Activated T-cell treated with anti-CD3 and anti-CD28 coated beads for 4 hours (primary cell): ENCODE measurements at places on chromosomes 6 and 20.

DNA sequence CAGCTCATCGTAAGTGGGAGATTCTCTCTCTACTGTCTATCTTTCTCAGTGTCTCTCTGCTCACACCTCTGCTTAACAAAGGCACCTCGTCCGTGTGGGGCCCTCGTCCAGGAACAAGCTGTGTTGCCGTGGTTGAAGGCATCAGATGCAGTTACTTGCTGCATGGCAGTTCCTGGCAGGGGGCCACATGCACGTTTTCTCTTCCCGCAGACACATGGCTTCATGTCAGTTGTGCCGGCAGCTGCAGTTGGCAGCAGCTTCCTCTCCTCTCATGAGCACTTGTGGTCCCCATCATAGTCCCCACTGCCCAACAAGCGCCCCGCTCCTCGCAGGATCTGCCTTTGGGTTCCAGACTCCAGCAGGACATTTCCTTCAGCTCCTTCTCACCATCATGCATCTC is 7.1 kb upstream of the AFDN start:
- no peak for DNase-seq

- DNase-seq: no peak
Measured at GRCh38 chr6:18362058-18362561, 25.0 kb upstream of the RNF144B start.

- no peak for DNase-seq
Measured at GRCh38 chr6:91796603-91797002, 1209.7 kb upstream of the MAP3K7 start.

DNA sequence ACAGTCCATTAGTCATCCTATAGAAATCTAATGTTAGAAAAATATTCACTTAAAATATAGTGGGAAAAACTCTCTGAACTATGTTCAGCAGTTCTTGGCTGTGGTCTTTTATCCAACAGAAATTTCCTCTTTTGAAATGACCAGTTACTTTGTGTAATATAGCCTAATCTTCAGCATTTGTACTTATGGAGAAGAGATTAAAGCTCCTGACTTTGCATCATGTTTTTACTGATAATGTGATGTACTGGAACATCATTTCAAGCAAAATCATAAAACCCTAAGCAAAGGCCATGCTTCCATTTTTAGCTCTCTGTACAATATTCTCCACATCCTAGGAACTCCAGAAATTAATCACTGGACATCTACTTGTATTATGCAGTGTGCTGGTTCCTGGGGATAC is 430.8 kb upstream of the RUNX2 start:
- no peak for DNase-seq

DNA sequence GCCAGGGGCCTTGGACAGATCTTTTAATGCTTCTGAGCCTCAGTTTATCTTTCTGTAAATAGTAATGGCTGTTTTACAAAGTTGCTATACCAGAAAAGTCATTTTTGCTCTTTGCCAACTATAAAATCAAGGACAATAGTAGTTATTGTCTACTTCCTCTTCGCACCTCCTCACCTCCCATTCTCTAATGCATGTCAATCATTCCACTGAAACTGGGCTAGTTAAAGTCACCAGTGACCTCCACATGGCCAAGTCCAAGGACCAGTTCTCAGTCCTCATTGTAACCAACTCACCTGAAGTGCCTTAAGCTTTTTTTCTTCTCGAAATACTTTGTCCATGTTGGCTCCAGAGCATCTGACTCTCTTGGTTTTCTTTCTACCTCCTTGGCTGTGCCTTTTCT is 51.2 kb downstream of the NCR2 start:
- no peak for DNase-seq

- no peak for DNase-seq
Measured at GRCh38 chr6:13398069-13398381, 69.7 kb upstream of the TBC1D7 start.

GRCh38 chr6:2020909-2021308 is 224.5 kb downstream of the GMDS start:
- DNase-seq: no peak

DNA sequence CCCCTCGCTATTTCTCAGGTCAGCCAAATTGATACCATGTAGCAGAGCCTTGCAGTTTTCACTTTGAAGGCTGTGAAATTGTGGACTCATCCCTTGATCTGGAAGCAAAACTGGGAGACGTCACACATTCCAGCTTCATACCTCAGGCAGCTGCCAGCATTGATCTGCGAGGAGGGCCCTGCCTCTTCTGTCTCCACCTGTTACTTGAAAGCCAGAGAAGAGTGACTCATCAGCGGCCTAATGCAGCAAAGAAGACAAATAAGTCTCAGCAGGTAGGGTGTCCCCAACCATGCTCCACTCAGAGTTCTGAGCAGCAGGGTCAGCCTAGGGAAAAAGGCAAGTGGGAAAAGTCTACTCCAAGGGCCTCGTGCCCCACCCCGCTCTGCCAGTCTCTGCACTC is 69.4 kb upstream of the BMP2 start:
- DNase-seq: no peak
